ENCODE measurements at places on chromosomes 2 and 18. TPM values are rescaled to one million over a fixed set of nuclear protein-coding genes. Genes with fewer than 3 reads are reported as not detected.

DNA sequence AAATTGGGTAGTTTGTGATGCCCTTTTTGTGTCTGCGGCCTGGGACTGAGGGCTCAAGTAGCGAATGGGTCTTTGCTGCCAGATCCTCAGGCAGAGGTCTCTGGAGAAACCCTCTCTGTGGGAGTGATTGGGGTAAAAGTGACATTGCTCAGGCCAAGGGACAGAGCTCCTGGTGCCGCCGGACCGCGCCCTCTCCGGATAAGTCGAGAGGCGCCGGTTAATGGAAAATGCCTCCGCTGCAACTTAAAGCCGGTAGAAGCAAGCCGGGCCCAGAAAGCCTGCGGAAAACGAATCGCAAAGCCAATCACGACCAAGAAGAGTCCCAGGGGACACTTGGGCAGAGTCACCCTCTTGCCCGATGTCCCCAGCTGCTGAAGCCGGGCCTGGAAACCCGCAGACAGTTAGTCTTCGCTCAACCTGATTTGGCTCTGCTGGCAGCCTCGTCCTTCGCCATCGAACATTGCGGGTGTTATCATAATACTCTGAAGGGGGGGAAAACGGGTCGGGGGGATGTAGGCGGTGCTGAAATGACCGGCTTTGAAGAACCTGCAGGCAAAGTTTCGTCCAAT, 352 bp upstream of the HOXD12 start:
- H3K4me3 ChIP-seq: no peak overlapping the region
- H3K36me3 ChIP-seq: no peaks in the 10 kb centered on the region
- peaks cover 92% of the 10 kb centered on the region for H3K27me3 ChIP-seq
- no peak overlapping the region for H3K27ac ChIP-seq
- peak; percentile 23 for DNase-seq

DNA sequence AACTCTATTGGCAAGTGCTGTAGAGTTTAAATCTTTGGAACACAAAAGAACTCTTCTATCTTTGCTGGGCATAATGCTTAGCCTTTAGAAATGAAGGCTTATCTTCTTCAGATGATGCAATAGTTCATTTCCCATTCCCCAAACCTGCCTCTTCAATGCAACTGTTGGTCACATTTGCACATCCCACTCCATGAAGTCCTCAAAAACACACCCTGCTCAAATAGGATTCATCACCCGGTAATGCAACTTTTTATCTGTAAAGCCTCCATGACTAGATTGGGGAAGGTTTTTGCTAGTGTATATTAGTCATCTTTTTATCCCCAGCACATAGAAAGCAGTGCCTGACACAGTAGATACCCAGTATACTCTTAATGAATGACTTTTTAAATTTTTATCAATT, 376.4 kb downstream of the RBM43 start:
- H3K27me3 ChIP-seq: no peaks in the 10 kb centered on the region
- no peak overlapping the region for H3K27ac ChIP-seq
- DNase-seq: no peak
- H3K36me3 ChIP-seq: no peaks in the 10 kb centered on the region
- H3K4me3 ChIP-seq: no peak overlapping the region

- H3K4me1 ChIP-seq: no peaks in the 10 kb centered on the region
- no peaks in the 10 kb centered on the region for H3K36me3 ChIP-seq
- no peak for DNase-seq
- H3K27me3 ChIP-seq: no peaks in the 10 kb centered on the region
- H3K4me3 ChIP-seq: no peak overlapping the region
Observed at GRCh38 chr2:66561645-66562303, 126.8 kb downstream of the MEIS1 start.

DNA sequence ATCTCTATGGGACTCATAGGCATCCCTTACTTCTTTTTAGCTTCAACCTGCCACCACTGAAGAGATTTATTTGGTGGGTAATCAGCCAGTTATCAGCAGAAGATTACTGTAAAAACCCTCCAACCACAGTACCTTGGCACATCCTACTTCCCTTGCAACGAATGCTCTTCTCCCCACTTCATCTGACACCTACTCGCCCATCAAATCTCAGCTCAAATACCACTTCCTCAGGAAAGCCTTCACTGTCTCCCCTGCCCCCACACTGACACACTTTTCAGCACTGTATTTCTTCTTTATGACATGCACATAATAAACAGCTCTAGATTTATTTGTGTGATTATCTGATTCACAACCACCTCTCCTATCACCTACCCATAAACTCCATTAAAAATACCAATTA, 3.1 kb downstream of the KDSR start:
- no peak overlapping the region for H3K27ac ChIP-seq
- peaks cover 36% of the 10 kb centered on the region for H3K4me1 ChIP-seq
- DNase-seq: peak; percentile 19
- no peak overlapping the region for H3K4me3 ChIP-seq

DNA sequence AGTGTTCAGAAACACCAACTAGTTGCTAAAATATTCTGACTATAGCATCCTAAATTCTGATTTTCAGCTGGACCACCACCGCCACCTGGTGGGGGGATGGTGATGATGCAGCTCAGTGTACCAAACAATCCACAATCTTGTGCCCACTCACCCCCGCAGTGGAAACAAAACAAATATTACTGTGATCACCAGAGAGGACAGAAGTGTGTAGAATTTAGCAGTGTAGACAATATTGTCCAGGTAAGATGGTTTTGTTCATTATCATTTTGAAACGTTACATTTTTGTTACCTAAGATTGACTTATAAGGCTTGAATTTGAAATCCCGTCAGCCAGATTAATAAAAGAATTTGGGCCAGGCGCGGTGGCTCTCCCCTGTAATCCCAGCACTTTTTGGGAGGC, 31.7 kb upstream of the UBXN4 start:
- H3K27me3 ChIP-seq: no peaks in the 10 kb centered on the region
- H3K4me1 ChIP-seq: no peaks in the 10 kb centered on the region
- H3K36me3 ChIP-seq: peaks cover 7% of the 10 kb centered on the region
- peak; percentile 49 for DNase-seq

- DNase-seq: no peak
- H3K4me1 ChIP-seq: no peaks in the 10 kb centered on the region
- no peaks in the 10 kb centered on the region for H3K36me3 ChIP-seq
- no peaks in the 10 kb centered on the region for H3K27me3 ChIP-seq
Observed at GRCh38 chr2:19540739-19541525, 182.5 kb upstream of the OSR1 start.

- no peaks in the 10 kb centered on the region for H3K4me1 ChIP-seq
- no peak overlapping the region for H3K27ac ChIP-seq
- no peaks in the 10 kb centered on the region for H3K36me3 ChIP-seq
- no peaks in the 10 kb centered on the region for H3K27me3 ChIP-seq
- no peak for DNase-seq
- no peak overlapping the region for H3K4me3 ChIP-seq
Observed at GRCh38 chr2:109523536-109524361, 90.0 kb downstream of the SEPTIN10 start.

- H3K27ac ChIP-seq: no peak overlapping the region
- no peaks in the 10 kb centered on the region for H3K36me3 ChIP-seq
- H3K4me3 ChIP-seq: no peak overlapping the region
- no peak for DNase-seq
- no peaks in the 10 kb centered on the region for H3K27me3 ChIP-seq
Observed at GRCh38 chr2:229160180-229160579, 110.9 kb downstream of the PID1 start.

DNA sequence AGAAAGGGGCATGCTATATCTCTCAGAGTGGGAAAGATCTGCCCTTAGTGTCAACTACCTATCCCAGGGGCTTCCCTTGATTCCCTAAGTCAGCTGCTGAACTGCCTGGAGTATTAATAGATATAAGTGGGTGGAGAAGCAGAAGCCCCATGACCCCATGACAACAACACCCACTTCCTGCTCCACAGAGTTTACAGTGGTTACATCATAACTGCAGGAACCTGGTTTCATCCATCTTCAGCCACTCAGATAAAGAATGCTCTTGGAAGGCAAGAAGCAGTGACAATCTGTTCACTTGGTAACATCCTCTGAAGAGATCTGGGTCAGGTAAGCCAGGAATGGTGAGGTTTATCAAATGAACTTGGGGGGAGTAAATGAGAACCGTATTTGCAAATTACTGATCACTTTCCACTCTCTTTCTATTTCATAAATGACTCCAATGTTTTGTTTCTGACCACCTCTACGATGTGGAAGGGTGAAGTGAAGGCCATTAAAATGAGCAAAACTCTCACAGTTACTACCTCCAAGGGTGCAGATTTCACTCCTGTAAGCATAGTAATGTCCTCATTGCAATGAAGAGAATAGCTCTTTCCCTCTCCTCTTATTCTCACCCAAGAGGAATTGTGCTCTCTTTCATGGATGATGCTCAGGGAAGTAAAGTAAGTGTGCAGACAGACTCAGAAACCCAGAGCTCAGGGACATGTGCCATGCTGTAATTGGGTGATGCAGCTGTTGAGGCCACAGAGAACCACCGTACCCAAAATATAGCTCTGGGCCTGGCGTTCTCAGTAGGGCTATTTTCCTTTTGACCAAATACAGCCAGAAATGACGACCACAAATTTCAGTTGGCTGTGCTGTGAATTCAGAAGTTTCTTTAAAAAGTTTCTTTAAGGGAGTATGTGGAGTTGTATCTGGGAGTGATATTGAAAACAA, 192.8 kb upstream of the APCDD1 start:
- H3K27me3 ChIP-seq: no peaks in the 10 kb centered on the region
- no peak overlapping the region for H3K4me3 ChIP-seq
- no peak overlapping the region for H3K27ac ChIP-seq
- no peak for DNase-seq

GRCh38 chr2:205814039-205814364, 131.7 kb downstream of the NRP2 start:
- H3K27me3 ChIP-seq: no peaks in the 10 kb centered on the region
- H3K27ac ChIP-seq: no peak overlapping the region
- DNase-seq: no peak
- no peaks in the 10 kb centered on the region for H3K36me3 ChIP-seq

- no peaks in the 10 kb centered on the region for H3K36me3 ChIP-seq
- no peak for DNase-seq
- H3K4me1 ChIP-seq: no peaks in the 10 kb centered on the region
- H3K4me3 ChIP-seq: no peak overlapping the region
- no peaks in the 10 kb centered on the region for H3K27me3 ChIP-seq
Observed at GRCh38 chr18:13481820-13482617, 244.3 kb downstream of the FAM210A start.

DNA sequence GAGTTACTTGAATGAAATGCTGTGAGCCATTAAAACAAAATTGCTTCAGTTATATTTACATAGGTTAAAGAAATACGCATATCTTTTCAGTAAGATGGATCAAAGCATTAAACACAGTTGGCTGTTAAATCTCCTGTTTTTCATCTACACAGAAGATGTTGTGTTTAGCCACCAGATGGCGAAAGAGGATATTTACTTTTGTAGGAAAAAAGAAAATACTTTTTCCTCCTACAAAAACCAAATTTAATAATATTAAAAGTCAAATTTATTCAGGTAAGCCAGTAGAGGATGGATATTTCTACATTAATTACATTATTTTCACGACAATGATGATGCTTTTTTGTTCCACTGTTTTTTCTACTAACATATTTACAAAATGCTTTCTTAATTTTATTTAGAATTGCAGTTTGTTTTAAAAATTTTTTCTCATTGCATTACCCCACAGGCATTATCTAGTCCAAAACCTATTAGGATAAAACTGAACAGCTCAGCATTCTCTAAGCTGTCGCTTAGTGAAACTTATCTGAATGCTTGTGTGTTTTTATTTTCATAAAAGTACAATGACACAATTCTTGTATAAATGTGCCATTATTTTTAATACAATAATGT, 173.7 kb downstream of the ASXL3 start:
- H3K27me3 ChIP-seq: no peaks in the 10 kb centered on the region
- no peak for DNase-seq
- no peak overlapping the region for H3K27ac ChIP-seq
- no peak overlapping the region for H3K4me3 ChIP-seq

The GAREM1 gene
- total RNA-seq: not detected

The SERPINE2 gene
- 6.4 TPM for total RNA-seq

The ZNG1B gene
- 40.5 TPM for total RNA-seq

The SERPINB3 gene
- not detected for total RNA-seq

The REG3G gene
- not detected for total RNA-seq

The C2orf72 gene
- 0.18 TPM for total RNA-seq

The MATN3 gene
- not detected for total RNA-seq
